ENCODE measurements at places on chromosomes 11 and 22.

DNA sequence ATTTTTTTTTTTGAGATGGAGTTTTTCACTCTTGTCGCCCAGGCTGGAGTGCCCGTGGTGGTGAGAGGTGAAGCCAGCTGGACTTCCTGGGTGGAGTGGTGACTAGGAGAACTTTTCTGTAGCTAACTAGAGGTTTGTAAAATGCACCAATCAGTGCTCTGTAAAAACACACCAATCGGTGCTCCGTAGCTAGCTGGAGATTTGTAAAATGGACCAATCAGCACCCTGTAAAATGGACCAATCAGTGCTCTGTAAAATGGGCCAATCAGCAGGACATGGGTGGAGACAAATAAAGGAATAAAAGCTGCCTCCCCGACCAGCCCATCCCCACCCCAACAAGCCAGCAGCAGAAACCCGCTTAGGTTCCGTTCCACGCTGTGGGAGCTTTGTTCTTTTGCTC, 4.4 kb upstream of the RAPSN start:
- no peak for DNase-seq

GRCh38 chr11:71385091-71385490, 63.1 kb downstream of the DHCR7 start:
- DNase-seq = no peak

DNA sequence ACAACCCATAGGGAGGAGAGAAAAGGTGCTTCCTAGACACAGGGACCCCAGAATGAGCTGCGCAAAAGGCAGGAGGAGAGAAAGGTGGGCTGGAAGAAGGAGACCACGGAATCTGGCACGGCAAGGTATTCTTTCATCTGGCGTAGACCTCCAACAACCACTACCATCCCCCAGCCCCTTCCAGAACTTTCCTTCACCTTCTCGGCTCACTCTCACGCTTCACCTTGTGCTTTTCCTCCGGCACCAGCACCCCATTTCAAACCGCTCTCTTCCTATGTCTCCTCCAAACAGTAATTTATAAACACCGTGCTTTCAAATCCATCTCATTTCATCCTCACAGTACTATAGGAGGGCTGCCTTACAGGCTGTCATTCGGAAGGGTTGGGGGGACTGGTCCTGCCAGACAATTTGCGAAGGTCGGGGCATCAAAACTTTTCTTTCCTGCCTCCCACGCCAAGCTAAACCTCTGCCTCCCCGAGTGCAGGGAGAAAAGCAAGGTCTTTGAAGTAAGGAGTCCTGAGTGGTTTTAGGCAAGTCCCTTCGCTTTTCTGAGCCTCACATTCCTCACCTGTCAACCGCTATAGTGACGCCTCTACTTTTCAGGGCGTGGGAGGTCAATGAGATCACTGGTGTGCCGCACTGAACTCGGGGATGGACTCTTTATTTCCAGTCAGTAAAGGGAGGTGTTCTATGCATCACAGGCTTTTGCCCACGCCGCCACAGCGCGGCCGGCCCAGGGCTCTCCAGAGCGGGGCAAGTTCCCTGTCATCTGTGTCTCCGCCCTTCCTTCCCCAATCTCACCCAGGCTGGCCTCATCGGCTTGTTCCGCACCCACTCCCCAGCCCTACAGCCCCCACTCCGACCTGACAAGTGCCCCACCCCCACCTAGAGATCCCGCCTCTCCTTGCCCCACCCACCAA, 800 bp downstream of the KCTD21 start:
- no peak for DNase-seq

GRCh38 chr11:6094186-6094585, 13.3 kb upstream of the OR56B4 start:
- DNase-seq = no peak

- DNase-seq = no peak
These were observed 11.9 kb downstream of the LMO1 start for GRCh38 chr11:8251616-8252295.

- DNase-seq = no peak
These were observed 10.2 kb downstream of the ZC3H7B start for GRCh38 chr22:41311487-41311886.

DNA sequence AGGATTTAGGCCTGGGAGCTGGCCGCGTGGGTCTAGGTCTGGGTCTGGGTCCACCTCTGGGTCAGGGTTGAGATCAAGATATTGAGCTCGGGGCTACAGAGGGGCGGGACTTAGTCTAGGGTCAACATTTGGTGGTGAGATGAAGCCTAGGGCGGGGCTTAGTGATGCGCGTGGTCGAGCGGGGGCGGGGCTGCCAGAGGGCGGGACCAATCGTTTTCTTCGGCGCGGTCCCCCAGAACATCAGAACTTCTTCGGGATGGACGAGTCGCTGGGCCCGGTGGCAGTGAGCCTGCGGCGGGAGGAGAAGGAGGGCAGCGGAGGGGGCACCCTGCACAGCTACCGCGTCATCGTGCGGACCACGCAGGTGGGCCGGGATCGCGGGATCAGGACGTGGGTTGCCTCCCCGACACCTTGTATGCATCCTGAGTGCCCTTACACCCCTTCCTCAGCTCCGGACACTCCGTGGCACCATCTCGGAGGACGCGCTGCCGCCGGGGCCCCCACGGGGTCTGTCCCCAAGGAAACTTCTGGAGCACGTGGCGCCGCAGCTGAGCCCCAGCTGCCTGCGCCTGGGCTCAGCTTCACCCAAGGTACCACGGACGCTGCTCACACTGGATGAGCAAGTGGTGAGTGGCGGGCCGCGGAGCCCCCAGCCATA, 4.2 kb downstream of the SIPA1 start:
- DNase-seq = no peak
